ENCODE measurements at places on chromosomes 12 and 14.

- DNase-seq: no peak
Measured at GRCh38 chr12:57609101-57609780, 2.0 kb upstream of the ARHGEF25 start.

DNA sequence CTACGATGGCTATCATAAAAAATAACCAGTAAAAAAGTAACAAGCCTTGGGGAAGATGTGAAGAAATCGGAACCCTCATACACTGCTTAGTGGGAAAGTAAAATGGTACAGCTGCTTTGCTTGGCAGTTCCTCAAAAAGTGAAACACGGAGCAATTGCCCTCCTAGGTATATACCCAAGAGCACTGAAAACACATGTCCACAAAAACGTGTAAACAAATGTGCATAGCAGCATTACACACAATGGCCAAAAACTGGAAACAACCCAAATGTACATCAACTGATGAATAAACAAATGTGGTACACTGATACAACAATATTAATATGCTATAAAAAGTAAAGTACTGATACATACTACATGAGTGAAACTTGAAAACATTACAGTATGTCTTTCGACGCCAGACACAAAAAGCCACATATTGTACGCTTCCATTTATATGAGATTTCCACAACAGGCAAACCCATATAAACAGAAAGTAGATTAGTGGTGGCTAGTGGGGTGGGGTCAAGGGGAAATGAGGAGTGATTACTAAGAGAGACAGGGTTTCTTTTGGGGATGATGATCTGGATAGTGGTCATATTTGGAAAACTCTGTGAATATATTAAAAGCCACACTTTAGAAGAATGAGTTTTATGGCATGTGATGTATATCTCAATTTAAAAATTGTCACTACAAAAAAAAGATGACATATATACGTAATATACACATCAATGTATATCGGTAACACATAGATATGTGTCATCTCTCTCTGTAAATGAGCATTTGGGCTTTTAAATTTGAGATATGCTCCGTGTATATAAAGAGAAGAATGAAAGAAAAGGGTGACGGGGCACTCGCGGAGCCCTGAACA lies 996 bp downstream of the SLC41A2 start:
- DNase-seq: no peak

GRCh38 chr12:4147031-4147481 lies 126.5 kb upstream of the CCND2 start:
- no peak for DNase-seq

- no peak for DNase-seq
Measured at GRCh38 chr12:110849748-110850403, 3.1 kb downstream of the CCDC63 start.

- no peak for DNase-seq
Measured at GRCh38 chr12:104339663-104340062, 36.1 kb downstream of the EID3 start.

DNA sequence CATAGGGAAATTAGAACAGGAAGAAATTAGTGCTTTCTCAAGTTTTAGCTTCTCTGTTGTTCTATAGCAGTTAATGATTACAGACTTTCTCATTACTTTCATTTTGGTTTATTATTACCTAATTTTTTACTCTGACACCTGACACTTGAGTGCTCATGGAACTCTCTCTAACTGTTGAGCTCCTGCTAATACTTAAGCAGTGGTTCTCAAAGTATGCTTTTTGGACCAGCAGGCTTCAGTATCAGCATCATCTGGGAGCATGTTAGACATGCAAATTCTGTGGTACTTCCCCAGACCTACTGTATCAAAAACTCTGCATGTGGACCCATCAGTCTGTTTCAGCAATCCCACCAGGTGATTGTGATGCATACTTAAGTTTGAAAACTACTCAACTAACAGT lies 235.3 kb downstream of the CCDC91 start:
- DNase-seq: no peak

Measured in hematopoietic multipotent progenitor cell (in vitro differentiated cells).